ENCODE measurements at places on chromosomes 5 and 9.

DNA sequence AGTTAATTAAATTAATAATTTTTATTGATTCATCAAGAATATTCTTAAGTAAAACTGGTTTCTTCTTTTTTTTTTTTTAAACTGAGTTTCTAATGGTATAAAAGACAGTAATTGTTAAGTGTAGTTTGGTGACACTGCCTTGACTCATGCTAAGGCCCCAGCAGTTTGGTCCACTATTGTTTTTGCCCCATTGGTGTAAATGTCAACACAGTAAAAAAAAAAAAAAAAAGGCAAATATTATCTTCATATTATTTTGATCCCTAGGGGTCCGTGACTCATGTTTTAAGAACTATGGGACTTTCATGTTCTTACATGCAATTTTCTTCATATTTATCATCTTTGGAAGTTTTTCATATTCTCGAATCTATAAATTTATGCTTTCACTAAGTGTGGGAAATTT lies 29.2 kb upstream of the JAK2 start:
- DNase-seq: no peak

DNA sequence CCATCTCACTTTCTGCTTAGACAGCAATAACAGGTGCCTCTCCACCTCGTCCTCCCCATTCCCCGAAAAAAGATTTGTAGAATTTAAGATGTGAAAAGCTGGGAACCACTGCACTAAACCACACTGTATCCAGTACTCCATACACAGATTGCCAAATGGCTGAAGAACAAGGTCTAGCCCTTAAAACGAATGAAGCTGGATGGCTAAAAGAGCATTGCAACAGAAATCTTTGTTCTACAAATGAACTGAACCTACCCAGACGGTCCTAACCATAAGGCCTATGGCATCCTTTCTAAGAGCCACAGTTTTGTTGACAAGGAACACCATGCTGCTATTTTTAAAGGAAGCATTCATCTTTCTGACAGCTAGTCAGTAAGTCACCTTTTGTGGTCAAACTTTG lies 152.3 kb downstream of the TTC39B start:
- no peak for DNase-seq

- no peak for DNase-seq
Observed at GRCh38 chr9:13165236-13165945, 114.1 kb downstream of the MPDZ start.

DNA sequence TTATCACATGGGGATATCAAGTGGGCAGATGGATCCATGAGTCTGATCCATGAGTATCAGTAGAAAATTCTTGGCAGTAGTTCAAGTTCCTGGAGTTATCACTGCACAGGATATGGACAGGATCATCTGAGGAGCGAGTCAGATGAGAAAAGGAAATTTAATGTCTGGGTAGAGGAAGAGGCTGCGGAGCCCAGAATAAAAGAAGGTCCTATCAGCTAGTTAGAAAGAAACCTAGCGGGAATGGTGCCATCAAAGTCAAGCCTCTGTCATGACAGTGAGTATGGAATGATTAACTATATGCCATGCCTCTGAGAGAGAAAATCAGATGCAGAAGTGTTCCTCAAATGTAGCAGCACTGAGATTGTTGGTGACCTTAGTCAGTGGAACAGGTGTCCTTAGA lies 248.1 kb downstream of the PIK3R1 start:
- no peak for DNase-seq

DNA sequence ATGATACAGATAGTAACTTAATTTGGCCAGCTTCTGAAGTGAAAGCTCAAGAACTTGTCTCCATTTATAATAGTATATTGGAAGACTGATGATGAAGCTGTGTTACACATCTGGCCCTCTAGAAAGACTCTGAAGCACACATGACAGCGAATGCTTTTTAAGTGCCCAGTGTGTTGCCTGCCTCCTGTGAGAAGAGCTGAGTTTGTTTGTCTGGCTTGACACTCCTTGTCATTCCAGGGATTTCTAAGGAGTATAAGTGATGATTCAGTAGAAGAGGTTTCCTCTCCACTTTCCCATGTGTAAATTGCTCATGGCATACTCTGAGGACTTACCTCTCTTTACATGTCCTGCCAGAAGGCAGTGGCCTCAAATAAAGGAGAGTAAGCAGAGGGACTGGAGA lies 30.4 kb upstream of the LRRTM2 start:
- no peak for DNase-seq

DNA sequence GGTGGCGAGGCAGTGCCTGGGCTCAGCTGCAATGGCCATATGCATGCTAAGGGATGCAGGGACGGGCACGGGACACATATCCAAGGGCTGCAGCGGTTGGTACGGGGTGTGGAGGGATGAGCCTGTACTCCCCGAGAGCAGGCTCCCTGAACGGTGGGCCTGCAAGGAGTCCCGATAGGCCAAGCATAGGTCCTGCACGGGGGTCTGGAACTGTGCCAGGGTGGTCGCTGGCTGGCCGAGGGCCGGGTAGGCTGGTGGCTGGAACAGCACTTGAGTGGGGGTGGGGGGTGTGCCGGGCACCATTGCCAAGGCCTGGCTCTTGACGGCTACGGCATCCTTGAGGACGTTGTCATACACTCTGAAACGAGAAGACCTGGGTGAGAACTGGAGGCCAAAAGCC lies 24.1 kb downstream of the FABP6 start:
- no peak for DNase-seq

DNA sequence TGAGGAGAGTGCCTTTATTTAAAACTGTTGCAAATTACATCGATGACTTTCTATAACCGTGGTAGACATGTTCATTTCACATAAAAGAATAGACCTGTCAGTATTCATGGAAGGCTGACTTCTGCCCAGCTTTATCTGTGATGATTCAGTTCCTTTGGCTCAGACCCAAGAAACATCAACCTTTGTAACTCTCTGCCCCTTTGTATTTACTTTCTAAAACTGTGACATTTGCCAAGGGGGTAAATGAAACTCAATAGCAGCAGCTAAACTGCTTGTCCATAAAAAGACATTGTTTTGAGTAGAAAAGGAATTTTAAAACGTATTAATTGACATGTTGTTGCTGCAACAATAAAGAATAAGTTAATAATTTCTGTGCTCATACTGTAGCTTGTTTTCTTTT lies 137.8 kb upstream of the ANKH start:
- no peak for DNase-seq

DNA sequence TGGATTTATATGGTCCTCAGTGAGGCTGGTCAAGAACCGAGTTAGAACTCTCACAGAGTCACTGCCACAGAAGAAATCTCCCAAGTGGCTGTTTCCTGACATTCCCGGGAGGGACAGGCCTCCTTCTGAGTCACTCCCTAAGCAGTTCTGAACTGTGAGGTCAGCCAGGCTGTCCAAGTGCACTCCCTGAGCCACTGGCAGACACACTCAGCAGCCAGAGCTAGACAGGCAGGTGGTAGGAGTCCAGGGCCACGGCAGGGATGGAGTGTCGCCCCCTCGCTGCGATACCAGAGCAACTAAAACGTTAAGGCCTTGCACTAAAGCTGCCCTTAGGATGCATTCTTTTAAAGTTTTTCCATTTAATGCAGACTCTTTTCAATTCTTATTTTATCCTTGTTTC lies 3.4 kb downstream of the IL4 start:
- no peak for DNase-seq

DNA sequence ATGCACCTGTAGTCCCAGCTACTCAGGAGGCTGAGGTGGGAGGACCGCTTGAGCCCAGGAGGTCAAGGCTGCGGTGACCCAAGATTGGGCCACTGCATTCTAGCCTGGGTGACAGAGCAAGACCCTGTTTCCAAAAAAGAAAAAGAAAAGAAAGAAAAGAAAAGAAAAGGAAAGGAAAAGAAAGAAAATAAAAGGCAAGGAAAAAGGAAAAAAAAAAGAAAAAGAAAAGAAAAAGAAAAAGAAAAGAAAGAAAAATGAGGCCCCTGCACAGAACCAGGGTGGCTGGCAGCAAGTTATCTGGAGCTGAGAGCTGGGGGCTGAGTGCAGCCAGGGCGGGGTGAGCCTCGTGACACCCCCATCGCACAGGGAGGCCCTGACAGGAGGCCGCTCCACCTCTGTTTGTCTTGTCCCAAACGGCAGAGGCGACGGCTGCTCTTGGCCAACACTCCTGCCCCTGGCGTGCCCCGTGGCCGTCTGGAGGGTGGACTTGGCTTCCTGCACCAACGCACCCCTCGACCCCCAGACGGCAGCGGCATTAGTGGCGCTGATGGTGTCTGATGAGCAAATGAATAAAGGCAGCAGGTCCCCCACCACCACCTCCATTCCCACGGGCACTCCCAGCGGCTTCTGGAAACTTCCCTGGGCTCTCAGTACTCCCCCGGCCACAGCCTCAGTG lies 16.7 kb downstream of the EXD3 start:
- DNase-seq: no peak

DNA sequence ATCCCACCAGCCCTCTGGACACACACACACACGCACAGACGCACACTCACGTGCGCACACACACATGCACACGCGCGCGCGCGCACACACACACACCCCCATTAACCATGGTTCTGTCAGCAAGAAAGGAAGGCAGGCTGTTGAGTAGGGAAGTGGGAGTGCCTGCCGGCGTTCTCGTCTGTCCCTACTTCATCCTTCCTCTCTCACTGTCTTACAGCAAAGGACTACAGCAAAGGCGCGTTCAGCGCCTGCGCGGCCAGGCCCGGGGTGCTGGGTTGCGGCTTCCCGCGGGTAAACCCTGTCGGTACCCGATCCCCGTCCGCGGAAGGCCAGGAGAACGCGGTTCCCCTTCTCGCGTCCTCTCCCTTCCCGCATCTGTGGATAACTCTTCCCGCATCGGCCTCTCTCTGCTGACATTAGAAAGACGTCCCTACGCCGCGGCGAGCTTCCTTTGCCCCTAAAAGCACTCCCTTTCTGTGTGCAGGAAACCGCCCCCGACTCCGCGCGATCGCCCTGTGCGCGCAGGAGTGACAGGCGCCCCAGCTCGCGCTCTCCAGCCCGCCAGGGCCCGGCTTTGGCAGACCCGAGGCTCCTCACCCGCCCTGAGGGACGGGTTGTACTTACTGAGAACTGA lies 219.2 kb downstream of the AGTPBP1 start:
- DNase-seq: no peak

DNA sequence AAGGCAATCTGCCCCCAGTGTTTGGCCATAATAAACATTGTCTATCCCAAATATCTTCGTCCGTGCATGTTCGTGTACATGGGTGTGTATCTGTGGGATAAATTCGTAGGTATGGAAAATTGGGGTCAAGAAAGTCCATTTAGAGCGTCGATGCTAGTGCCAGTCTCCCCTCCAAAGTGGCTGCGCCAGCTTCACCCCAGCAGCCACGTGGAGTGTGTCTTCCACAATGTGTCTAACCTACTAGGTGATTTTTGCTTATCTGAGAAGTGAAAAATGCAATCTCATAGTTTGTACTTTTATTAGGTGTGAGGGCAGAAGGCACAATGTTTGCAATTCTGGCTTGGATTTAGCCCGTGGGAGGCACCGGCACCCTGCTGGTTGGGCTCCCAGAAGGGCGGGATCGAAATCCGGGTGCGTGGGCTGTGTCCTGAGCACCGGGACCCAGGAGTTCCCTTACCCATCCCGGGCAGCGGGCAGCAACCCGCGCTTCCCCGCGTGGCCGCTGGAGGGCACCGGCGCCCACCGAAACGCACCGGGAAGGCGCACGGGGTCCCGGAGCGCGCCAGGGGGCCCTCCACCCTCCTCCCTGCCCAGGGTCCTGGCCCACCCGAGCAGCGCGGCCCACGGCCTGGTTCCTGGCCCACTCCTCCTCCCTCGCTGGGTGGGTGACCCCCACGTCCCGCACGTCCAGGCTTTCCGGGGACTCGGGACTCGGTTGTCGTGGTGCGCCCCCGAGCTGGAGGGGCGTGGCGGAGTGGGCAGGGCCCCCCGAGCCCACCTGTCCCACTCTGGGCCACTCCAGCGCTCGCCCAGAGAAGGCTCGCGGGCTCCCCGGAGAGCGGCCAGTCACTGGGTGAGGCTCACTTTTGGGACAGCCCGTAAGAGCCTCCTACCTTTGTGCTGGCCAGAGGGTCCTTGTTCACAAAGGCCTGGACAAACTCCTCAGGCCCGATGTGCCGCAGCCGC lies 55.4 kb upstream of the RNF130 start:
- DNase-seq: no peak

DNA sequence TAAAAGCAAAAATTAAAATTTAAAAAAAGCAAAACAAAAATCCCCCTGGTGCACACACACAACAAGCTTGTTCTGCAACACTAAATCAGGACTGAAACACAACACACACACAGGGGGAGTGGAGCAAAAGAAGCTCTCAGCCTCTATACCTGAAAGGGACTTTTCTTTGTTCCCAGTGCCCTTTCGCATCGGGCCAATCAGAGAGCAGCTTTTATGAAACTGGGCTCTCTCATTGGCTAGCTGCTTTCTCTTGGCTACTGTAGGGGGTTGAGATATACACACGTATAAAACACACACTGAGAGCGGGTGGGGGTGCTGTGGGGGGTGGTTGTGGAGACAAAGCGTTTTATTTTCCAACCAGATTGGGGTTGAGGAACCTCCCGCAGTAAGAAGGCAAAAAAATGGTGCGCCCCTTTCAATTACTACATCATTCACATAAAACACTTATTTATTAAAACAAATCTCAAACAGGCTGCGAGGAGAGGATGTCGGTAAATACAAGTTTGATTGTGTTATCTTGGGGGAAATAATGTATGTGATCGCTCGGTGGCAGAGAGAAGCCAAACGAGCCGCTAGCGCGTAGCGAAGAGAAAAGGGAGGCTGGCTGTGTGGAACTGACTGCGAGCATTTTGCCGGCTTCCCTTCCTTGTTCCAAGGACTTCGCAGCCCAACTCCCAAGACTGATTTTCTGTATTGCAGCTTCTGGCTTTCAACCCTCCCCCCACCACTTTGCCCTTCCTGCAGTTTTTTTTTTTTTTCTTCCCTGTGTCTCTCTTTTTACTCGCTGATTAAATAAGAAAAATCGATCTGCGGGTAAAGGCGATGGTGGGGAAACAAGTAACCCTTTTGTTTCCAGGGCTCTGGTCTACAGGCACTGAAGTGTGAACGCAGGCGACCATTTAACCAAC lies 2.5 kb upstream of the ZNF608 start:
- DNase-seq: no peak

DNA sequence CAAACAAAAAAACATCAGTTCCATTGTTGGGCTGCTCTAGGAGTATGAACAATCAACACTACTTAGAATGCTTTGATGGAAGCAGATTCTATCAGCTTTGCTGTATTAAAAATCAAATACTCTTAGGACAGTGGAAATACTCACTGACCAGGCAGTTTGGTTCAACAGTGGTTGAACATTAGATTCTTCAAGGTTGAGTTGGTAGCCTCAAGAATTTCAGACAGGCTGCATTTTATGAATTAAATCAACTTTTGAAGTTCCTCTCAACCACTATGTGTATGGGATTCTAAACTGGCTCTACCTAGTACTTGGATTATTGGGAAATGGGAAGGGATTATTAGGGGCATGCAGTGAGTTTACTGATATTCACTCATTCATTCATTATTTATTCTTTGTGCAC lies 35.0 kb downstream of the ACTBL2 start:
- no peak for DNase-seq

DNA sequence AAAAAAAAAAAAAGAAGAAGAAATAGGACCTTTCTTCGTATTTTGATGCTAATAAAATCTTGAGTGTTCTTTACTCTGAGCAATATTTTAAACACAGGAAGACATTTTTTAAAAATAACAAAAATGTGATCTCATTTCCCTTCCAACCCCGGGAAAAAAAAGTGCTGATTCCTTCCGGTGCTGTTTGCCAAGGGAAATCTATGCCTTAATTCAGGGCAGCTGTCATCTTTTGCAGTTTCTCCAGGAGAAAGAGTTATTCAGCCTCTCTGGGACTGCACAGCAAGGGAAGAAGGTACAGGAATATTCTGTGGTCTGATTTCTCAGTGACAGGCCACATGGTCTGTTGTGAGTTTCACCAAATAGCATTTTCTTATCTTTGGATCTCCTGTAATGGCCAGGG lies 291.9 kb upstream of the IRX1 start:
- DNase-seq: no peak

GRCh38 chr5:96257904-96258303 lies 175.1 kb downstream of the PCSK1 start:
- DNase-seq: no peak
